ENCODE measurements at places on chromosomes 5 and 9. TPM values are rescaled to one million over a fixed set of nuclear protein-coding genes. Genes with fewer than 3 reads are reported as not detected.

CDHR2 gene
- total RNA-seq = 0.08 TPM

FGF1 gene
- 1.6 TPM for total RNA-seq

TRAF1 gene
- total RNA-seq = 7.0 TPM

IL3 gene
- not detected for total RNA-seq

IL9 gene
- total RNA-seq = not detected

MCC gene
- total RNA-seq = 0.26 TPM

GABRB2 gene
- total RNA-seq = not detected

SLC34A3 gene
- total RNA-seq = 0.07 TPM

PCDHGB3 gene
- total RNA-seq = 0.19 TPM

GPR150 gene
- total RNA-seq = 0.08 TPM

PLPPR1 gene
- total RNA-seq = not detected

FOXI1 gene
- total RNA-seq = not detected

WHRN gene
- 6.9 TPM for total RNA-seq

DNAI1 gene
- not detected for total RNA-seq

CD14 gene
- total RNA-seq = 4.0 TPM

PTGS1 gene
- total RNA-seq = 1.3 TPM

IL13 gene
- not detected for total RNA-seq

FGD3 gene
- 0.23 TPM for total RNA-seq

PTPRD gene
- total RNA-seq = 0.13 TPM

HSPA4 gene
- total RNA-seq = 136 TPM

TMEM215 gene
- total RNA-seq = not detected
